ENCODE measurements at places on chromosomes 7 and 10.

DNA sequence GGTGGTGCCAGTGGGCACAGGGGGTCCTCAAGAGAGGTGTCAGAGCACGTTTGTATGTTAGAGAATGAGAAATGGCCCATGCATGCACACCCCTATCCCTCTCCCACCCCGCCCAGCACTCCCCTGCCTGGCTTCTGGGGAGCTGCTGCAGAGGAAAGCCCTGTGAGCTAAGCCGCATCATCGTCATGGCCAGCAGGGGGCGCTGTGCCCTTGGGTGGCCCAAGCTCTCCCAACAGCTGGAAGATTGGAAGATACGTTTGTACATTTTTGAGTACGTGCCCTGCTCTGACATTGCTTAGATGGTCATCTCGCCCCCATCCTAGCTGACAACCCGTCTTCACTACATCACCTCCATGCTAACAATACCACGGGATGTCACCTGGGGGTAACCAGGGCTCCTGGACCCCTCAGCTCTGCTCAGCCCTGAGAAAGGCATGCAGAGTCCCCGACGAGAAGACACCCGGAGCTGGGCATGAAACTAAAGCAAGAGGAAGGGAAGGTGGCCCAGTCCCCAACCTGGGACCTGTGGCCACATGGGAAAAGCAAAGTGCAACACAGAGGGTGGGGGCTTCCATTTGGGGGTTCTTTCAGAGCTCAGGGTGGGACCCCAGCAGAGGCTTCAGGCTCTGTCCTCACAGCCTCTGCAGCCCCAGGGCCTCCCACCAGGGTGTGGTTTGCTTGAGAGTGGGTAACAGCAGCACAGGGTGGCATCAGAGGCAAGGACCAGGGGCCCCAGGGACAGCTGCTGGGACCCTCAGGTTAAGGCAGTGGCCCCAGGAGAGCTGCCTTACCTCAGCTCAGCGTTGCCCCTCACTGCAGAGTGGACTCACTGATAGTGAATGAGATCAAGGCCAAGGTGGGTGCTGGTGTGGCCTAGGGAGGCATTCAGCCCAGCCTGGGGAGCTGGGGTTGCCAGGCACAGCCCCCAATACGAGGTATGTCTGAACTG, 136.6 kb downstream of the PTPN20 start:
- peak; percentile 63 for DNase-seq

DNA sequence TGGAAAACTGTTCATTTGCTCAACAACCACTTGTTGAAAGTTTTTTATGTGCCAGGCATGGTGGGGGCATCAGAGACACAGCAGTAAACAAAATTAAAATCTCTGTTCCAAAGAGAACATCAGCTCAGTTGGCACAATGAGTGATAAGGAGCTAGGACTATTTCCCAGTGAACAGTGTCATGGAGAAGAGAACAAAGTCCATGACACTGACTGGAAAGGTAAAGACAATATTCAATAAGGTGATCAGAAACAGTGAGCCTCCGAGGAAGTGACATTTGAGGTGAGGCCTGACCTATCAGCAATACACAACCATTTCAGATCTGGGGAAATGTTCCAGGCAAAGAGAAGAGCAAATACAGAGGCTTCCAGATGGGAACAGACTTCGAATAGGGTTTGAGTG, 14.6 kb downstream of the ACSL5 start:
- DNase-seq: no peak

DNA sequence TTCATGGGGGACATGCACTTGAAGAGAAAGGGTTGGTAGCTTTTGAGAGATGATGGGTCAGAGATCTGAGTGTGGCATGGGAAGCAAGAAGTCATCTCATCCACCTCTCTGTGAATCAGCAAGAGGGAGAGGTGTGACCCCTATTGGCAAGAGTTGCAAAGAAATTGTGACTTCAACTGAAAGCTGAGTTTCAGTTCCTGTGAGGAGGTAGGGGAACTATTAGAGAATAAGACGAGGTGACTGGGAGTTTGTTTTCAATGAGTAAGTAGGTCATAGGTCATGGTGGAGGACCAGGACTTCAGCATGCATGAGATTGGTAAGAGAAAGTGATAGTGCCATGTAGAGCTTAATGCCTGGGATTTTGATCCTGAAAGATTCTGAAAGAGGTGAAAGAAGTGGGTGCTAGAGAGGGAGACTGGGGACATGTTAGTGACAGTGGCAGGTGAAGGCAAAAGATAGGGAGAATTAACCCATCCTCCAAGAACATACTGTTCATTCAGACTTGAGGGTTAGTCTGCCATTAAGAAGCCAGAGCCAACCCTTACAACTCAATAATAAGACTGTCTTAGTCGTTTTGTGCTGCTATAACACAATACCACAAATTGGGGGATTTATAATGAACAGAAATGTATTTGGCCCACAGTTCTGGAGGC, 75.5 kb upstream of the CAPZA2 start:
- DNase-seq: no peak

DNA sequence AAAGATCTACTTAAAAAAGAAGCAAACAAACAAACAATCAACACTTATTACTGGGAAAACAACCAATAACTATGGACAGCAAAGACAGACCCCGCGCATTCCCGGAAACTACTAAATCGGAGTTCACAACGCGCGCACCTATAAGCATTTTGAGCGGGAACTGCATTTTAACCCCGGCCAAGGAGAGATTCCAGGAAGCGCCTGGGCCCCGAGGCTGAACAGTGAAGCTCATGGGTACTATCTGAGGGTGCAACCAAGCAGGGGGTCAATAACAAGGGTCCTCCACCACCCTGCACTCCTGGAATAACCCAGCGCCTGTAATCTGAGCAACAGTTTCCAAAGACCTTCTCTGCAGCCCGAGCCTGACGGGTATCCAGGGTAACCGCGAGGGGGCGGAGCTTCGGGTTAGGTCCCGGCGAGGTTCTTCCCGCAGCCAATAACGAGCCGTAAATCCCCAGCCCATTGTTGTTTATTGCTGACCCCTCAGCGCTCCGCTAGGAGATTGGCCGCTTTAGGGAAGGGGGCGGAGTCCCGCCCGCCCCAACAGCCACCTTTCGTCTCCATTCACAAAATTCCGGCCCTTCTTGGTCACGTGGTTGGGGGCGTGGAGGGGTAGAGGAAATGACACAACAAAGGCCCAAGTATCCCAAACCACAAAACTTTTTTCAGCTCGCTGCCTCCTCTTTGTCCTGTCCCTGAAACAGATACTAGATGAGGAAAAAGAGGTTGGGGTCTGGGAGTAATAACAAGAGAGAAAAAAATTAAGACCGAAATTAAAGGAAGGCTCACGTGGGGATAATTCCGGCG, 1.7 kb upstream of the ETV1 start:
- peak; percentile 22 for DNase-seq

GRCh38 chr10:97518301-97519043, 19.7 kb downstream of the UBTD1 start:
- DNase-seq: no peak

Measured in hematopoietic multipotent progenitor cell treated with erythropoietin and hydrocortisone succinate and interleukin-3 and kit ligand, for 15 days (in vitro differentiated cells).